MM.1S (cell line): ENCODE measurements at places on chromosomes 5 and 9.
A peak's percentile ranks its signal among the peaks of the same experiment; 100 is the strongest.

DNA sequence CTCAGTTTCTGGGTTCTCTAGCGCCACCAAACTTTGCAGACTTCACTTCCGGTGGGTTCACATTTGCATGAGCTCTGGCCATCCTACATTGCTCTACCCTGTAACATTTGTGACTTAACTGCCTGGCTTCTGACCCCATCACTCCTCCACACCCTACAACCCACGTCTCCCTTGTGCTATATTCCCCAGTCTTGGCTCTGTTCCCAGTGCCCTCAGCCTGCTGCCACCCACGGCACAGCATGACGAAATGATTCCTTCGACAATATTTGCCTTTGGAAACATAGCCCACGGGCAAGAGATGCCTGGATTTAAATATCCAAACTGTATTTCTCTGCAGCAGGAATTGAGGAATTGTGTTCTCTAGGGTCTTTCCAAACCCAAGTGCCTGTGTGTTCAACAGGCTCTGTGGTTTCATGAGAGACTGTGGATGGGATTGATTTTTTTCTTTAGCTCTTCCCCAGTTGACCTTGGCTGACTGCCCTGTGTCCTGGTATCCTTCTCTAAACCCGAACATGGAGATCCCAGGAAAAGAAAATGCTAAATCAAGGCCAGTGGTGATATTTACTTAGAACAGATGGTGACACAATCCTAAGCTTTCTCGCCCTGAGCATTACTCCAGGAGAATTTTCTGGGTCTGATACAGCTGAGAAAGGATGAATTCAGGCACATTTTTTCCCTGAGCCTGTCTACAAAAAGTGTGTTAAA is 44.4 kb upstream of the GRIA1 start:
- no peak for DNase-seq

DNA sequence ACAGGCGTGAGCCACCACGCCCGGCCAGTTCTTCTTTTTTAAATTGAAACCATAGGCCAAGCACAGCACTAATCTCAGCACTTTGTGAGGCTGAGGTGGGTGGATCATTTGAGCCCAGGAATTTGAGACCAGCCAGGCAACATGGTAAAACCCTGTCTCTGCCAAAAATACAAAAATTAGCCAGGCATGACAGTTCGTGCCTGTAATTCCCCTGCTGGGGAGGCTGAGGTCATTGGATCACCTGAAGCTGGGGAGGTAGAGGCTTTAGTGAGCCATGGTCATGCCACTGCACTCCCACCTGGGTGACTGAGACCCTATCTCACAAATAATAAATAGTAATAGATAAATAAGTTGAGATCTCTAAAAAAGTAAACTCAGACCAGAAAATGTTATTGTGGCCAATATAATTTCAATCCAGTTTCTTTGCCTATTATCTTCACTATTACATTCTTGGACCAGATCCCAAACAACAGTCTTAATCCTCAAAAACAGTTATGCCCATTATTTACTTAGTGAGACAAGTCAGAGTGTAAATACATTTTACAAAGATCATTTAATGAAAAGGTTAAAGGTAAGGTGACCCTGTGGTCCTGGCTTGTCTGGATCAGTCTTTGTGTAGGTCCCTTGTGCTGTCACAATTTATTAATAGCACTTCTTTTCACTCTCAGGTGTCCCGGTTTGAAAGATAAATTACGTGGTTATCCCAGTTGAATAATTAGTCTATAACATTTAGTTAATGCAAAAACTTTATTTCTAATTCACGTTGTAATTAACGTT is 53.6 kb downstream of the RAB24 start:
- DNase-seq, result no peak

DNA sequence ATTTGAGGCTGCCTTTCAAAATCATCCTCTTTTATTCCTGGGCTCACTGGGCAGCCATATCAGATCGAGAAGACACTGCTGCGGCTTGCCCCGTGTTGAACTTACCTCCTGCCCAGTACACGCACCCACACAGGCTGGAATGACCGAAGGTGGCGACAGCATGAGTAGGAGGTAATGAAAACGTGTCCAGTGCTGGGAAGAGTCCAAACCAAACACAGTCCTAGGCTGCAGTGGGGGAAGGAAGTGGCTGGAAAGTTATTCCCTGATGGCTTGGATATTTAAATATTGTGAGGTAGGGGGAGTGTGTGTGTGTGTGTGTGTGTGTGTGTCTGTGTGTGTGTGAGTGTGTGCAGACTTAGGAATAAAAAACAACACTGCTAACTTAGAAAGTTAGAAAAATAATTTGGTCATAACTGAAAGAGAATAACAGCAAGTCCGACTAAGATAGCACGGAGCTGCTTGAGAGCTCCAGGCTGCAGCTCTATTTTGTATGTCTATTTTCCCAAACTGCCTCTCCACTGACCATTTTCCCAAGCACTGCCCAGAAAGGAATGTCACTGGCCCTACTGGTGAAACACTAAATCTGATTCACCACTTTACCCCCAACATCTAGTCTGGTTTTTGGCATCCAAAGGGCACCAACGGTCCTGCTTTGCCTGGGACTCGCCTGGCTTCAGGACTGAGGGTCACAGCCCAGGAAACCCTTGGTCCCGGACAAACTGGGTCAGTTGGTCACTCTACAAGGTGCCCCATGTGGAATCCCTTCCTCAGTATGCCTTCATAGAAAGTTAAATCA is 41.2 kb downstream of the ANKH start:
- DNase-seq, result no peak

- no peak for DNase-seq
These were observed 7.4 kb downstream of the ZBTB26 start for GRCh38 chr9:122923947-122924346.

DNA sequence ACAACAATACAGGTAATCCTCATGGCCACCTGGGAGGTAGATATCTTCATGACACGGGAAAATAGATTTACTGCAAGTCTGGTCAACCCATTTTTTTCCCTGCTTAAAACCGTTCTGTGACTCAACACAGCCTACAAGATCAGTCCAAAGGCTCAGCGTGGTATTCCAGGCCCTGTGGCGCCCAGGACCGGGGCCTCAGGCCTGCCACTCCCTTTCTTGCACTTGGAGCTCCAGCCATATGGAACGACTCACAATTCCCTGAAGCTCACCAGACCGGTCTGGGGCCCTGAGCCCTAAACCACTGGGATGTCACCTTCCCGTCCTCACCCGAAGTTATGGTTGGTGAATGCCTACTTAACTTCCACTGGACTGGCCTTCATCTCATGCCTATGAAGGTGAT is 6.5 kb upstream of the MLANA start:
- DNase-seq, result no peak

DNA sequence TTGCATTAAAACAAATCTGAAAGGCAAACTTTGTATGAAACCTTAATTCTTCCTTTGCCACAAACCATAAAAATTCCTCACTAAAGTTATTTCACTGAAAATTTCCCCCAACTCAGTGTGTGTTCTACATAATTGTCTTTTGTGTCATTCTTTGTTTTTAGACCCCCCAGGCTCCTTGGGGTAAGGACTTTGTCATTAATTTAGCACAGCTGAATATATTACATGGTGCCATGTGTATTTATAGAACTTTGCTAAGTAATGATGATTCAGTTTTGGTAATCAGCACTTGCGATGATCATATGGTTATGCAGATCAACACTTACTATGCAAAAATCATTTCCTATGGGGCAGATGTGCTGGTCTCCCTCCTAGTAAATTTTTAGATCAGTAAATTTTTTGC is 712.1 kb upstream of the MEF2C start:
- no peak for DNase-seq

- DNase-seq, result no peak
These were observed 247.8 kb downstream of the DIRAS2 start for GRCh38 chr9:90394871-90395270.

- DNase-seq, result no peak
These were observed 40.4 kb upstream of the MAN2A1 start for GRCh38 chr5:109649318-109649717.

DNA sequence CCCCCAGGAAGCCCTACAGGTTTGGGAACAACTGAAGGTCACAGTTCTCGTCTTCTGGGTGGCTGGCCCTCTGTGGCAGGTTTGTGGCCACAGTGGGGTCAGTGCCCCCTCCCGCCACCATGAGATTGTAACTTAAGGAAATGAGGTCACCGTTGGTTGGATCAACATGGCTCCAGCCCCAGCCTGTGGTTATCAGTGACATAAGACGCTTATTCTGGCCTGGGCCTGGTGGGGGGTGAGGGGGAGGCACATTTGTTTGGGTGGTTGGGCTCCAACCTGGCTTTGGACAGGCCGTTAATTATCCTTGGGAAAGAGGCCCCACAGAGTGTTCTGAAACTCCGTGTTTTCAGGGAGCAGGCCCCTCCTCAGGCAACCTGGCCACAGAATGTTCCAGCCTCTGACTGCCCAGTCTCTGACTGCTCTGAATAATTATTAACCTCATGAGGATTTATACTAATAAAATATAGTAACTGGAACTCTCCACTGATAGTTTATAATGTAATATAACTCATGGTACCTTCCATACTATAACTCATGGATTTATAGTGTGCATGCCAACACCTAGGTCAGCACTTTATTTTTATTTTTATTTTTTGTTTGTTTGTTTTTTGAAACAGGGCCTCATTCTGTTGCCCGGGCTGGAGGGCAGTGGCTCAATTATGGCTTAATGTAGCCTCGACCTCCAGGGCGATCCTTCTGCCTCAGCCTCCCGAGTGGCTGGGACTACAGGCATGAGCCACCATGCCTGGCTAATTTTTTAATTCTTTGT is 58.0 kb upstream of the RPL26L1 start:
- DNase-seq, result no peak

DNA sequence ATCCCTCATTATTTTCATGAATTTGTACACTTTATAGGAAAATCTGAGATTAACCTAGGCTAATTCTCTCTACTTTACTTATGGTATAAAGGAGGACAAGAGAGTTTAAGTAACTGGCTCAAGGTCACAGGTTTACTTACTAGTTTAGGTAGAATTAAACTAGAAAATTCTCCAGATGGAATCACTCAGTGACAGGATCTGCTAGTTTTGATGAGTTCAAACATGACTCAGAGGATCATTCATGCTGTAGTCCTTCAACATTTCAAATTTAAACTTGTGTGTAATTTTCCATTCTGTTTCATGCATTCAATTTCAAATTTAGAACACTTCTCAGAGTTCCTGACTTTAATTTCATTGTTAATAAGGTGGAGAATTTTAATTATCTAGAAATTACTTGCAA is 485.7 kb upstream of the TUSC1 start:
- DNase-seq, result no peak

- DNase-seq, result no peak
These were observed 64.3 kb upstream of the DMRTA1 start for GRCh38 chr9:22382331-22382730.

DNA sequence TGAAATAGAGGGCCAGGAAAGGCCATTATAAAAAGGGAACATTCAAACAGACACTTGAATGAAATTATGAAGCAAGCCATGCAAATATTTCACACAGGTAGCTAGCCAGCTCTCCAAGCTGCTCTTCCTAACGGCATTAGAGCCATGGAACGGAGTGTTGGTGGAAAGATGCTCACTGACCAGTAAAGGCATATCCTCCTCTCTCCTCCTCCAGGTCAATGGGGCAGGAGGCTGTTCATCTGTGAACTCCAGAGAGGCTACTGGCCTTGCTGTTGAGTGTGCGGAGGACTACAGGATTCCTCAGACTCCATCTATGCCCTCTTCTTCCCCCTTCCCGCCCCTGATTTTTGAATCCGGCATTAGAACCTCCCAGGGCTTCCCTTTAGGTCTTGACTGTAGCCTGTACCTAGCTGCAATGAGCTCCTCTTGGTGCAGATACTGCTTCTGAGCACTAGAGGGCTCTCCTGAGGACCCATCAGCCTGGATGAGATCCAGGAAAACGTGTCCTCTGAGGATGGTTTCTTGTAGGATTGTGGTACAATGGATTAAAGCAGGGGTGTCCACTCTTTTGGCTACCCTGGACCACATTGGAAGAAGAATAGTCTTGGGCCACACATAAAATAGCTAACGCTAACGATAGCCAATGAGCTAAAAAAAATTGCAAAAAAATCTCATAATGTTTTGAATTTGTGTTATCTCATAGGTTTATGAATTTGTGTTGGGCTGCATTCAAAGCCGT is 162.2 kb downstream of the SREK1 start:
- peak; percentile 66 for DNase-seq

DNA sequence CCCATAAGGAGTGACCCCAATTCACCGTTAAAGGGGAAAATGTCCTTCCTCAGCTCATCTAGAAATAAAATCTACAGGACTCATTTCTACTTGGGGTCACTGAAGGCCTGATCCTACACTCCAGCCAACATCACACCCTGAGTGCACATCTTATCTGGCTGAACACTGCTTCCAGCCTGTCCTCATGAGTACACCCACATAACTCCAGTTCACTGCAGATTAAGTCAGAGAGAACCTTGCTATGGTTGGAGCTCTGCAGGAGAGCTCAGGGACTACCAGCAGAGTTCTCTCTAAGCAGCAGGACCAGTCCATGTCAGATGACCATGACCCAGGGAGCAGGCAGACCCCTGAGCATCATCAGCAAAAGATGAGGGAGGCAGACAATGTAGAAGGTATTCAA is 126.9 kb upstream of the MAP3K1 start:
- no peak for DNase-seq

- DNase-seq, result no peak
These were observed 226.1 kb downstream of the GOLPH3 start for GRCh38 chr5:31948006-31948405.

GRCh38 chr9:16898464-16898863 is 28.0 kb upstream of the BNC2 start:
- DNase-seq, result no peak

DNA sequence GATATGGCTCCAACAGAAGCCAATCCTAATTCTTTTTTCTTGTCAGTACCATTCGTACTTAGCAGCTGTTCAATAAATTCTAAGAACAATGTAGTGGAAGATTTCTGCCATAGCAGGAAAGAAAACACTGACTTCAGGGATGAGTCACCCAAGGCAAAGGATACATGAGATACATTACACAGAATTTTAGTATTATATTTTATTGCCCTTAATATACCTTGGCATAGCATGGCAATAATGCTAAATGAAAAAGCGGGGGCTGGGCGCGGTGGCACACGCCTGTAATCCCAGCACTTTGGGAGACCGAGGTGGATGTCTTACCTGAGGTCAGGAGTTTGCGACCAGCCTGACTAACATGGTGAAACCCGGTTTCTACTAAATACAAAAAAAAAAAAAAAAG is 619.1 kb upstream of the DAB2 start:
- no peak for DNase-seq

GRCh38 chr5:36073595-36074216 is 7.0 kb upstream of the UGT3A2 start:
- DNase-seq, result peak; percentile 87

- no peak for DNase-seq
These were observed 35.0 kb downstream of the ITK start for GRCh38 chr5:157215514-157216167.

GRCh38 chr5:466661-467310 is 23.8 kb downstream of the EXOC3 start:
- no peak for DNase-seq

- DNase-seq, result no peak
These were observed 4.8 kb downstream of the IRF1 start for GRCh38 chr5:132485641-132486317.

GRCh38 chr9:116437411-116438370 is 249.4 kb upstream of the TRIM32 start:
- DNase-seq, result no peak

- DNase-seq, result no peak
These were observed 312 bp downstream of the SET start for GRCh38 chr9:128689293-128689774.
